MV-4-11 (cell line): ENCODE measurements at places on chromosomes 5 and 9.

GRCh38 chr9:19521205-19521604 lies 112.4 kb downstream of the ACER2 start:
- DNase-seq, result no peak

DNA sequence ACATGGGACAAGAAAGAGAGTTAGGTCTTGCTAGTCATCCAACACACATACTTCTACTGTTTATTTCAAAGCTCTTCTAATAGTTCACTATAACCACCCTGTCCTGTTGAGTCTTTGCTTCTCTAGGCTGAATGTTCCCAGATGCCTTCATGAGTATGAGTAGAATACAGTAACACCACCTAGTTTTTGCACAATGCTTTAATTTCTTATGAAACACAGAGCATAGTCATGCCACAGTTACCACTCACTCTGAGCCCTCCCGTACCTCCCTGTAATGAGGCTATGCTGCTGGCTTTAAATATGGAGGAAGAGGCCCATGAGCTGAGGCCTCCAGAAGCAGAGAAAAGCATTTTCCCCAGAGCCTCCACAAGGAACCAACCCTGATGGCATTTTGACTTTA lies 75.0 kb upstream of the SLC1A3 start:
- peak; percentile 13 for DNase-seq

DNA sequence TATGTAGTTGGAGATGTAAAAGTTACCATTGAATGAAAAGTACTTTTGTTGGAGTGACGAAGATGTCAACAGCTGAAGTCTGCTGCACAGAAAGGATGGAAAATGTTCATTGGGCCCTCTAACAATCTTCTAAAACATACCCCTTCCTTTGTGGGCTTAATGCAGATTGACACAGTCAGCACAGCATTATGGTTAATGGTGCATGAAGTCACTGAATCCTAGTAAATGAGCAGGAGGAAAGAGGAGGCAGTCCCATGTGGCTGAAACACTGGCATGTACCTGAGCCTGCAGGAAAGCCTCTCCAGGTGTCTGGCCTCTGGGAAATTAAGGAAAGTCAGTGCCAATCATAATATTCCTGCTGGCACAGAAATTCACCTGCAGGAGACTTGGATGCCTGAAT lies 153.8 kb downstream of the ARL15 start:
- DNase-seq, result no peak

DNA sequence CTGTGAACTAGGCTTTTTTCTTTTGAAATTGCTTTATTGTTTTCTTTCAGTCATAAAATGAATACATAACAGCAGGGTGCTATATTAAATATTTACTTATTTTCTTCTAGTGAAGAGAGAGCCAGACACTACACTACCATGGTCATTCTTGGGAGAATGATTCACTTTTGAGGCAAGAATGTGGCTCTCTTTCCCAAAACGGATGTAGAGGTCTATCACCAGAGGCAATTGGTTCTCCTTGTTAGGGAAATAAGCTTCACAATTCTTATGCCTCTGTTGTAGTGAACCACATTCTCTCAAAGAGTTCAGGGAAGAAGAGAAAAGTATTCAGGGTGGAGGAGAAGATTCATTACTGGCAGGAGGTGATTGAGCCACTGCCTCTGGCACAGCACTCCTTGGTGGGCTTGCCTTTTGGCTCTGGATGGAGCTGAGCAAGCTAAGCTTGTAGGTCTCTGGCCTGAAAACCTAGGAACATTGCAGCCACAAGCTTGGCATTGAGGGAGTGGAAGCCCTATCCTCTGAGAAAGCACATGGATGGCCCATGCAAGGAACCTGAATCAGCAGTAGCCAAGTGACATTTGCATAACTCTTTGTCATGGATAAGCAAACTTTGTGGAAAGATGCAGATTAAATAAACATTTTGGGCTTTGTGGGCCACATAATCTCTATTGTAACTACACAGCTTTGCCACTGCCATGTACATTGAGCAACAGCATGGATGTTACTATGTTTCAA lies 179.0 kb upstream of the TNC start:
- DNase-seq, result no peak

DNA sequence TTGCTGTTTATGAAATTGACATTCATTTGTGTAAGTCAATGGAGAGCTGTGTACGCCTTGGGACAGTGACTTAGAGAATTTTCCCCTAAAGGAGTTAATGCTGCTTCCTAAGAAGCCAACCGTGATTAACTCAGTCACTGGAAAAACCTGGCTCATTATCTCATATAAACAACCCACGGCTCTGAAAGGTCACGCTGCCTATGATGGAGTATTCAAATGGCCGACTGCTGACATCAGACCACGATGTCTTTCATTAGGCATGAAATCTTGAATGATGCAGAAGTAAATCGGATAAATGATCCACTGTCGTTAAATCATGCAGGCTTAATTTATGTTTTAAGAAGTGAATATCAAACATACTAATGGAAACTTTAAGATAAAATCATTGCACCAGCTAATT lies 603.7 kb downstream of the RAB3C start:
- no peak for DNase-seq

DNA sequence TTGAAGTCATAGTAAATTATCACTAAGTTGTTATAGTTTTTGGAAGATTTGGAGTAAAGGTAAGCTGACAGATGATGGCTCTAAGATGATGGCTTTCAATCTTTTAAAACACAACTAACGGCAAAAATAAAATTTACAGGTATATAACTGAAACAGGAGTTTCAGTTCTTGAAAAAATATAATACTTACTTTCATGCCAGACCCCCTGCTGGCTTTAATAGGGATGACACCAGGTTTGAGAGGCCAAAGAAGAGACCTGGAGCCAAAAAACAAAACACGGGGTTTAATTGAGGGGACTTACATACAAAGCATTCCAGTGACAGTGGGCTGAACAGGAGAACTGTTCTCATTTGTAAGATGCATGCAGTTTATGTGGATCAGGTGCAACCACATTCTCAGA lies 301.7 kb upstream of the PCSK5 start:
- no peak for DNase-seq

DNA sequence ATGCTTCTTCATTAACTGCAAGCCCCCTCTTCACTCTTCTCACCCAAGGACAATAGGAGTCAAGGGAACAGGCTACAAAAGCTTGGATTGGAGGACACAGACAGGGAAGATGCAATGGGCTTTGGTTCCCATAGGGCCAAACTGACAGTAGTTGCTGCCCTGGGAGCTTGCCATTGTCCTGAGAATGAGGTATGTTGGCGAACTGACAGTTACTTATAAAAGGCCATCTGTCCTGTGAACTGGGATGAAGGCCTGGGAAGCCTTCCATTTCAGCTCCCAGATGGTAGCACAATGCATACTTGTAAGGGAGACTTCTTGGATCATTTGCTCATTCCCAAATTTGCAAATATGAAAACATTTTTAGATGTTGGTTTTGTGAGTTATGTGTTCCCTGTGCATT lies 88.9 kb downstream of the SNCAIP start:
- DNase-seq, result no peak

DNA sequence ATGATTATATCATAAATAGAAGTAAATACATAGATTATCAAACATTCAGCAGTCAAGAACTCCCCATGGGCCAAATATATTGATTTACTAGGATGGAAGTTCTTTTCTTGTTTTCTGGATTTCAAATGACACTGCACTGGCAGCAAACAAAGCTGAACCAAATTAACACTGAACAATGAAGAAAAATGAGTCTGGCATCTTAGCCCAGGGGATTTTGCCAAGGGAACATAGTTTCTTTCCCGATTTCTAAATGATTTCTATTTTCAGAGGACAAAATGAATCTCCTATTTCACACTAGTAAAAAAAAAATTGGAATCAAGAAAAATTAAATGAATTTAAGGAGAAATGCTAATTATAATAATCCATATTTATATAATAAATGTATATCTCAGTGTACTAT lies 116.9 kb upstream of the FAM174A start:
- no peak for DNase-seq

GRCh38 chr5:43643750-43644149 lies 40.8 kb downstream of the NNT start:
- DNase-seq, result no peak

GRCh38 chr9:91789941-91790340 lies 160.1 kb downstream of the ROR2 start:
- no peak for DNase-seq

- DNase-seq, result no peak
Measured at GRCh38 chr9:84343111-84343521, 2.6 kb upstream of the SLC28A3 start.

DNA sequence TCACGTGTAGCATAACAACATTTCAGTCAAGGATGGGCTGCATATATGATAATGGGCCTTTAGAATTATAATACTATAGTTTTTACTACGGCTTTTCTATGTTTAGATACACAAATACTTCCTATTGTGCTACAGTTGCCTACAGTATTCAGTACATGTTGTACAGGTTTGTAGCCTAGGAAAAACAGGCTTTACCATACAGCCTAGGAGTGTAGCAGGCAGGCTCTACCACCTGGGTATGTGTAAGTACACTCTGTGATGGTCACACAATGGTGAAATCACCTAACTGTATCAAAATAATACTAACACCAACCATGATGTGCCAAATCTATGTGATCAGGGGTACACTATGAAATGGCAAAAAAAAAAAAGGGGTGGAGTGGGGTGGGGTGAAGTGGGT lies 372.9 kb downstream of the ARL15 start:
- DNase-seq, result no peak

GRCh38 chr5:157484768-157485167 lies 24.8 kb downstream of the NIPAL4 start:
- peak; percentile 81 for DNase-seq

DNA sequence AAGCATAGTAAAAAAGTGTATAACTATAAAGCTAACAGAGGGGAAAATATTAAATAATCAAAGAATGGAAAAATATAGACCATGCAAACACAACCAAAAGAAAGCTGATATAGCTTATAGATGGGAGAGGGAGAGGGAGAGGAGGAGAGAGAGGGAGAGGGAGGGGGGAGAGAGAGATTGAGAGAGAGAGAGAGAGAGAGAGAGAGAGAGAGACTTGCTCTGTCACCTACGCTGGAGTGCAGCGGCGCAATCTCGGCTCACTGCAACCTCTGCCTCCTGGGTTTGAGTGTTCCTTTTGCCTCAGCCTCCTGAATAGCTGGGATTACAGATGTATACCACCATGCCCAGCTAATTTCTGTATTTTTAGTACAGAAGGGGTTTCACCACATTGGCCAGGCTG lies 110.6 kb downstream of the RAPGEF6 start:
- no peak for DNase-seq

- no peak for DNase-seq
Measured at GRCh38 chr9:113322671-113323070, 17.4 kb downstream of the WDR31 start.
